Lower leg skin (tissue), 4 donors: ENCODE measurements at places on chromosomes 7 and 10.

- no peak for DNase-seq
Measured at GRCh38 chr10:108249940-108250339, 1085.4 kb upstream of the SORCS1 start.

DNA sequence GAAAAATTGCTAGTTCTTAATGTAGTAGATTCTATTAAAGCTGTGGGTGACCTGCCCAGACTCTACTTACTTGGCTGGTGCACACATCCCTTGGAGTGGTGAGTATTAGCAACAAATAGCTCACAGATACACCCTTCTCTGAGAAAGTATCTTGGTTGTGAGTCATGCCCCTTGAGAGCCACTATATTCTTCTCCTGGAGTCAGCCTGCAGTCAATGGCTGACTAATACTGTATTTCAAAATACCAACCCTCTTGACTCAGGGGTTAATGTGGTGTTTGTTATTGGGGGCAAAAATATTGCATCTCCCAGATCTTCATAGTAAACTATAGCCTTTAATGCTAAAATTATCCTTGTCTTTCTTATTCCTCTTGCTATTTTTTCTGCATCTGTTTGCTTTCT lies 354.9 kb downstream of the BMPER start:
- DNase-seq = no peak

DNA sequence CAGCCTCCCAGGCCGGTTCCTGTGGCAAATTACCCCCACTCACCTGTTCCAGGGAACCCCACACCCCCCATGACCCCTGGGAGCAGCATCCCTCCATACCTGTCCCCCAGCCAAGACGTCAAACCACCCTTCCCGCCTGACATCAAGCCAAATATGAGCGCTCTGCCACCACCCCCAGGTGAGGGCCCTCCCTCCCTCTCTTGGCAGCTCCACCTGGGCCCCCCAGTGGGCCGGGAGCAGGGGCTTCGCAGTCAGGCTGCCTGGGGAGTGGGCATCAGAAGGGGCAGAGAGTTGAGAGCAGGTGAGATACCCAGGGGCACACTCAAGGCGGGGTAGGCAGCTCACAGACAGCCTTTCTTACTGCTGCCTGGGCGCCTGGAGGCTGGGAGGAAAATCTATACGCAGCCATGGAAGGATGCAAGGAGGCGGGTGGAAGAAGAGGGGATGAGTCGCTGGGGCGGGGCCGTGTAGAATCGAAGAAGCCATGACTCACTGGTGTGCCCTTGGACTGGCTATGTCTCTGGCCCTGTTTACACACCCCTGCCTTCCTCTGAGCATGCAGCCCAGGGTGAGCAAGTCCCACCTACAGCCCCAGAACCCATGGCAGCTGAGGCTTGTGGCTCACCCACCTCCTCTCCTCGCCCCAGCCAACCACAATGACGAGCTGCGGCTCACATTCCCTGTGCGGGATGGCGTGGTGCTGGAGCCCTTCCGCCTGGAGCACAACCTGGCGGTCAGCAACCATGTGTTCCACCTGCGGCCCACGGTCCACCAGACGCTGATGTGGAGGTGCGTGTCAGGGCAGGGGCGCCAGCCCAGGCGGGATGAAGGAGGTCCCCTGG lies 48.6 kb upstream of the PPIF start:
- DNase-seq = peak; percentile 76

GRCh38 chr7:16811551-16811950 lies 6.8 kb upstream of the AGR2 start:
- no peak for DNase-seq

- DNase-seq = no peak
Measured at GRCh38 chr10:22959292-22959691, 31.4 kb downstream of the ARMC3 start.

GRCh38 chr10:48821692-48822091 lies 117.9 kb downstream of the LRRC18 start:
- DNase-seq = no peak

- no peak for DNase-seq
Measured at GRCh38 chr10:92068900-92069299, 145.3 kb downstream of the BTAF1 start.

- DNase-seq = no peak
Measured at GRCh38 chr7:1920266-1920681, 250.2 kb downstream of the ELFN1 start.

DNA sequence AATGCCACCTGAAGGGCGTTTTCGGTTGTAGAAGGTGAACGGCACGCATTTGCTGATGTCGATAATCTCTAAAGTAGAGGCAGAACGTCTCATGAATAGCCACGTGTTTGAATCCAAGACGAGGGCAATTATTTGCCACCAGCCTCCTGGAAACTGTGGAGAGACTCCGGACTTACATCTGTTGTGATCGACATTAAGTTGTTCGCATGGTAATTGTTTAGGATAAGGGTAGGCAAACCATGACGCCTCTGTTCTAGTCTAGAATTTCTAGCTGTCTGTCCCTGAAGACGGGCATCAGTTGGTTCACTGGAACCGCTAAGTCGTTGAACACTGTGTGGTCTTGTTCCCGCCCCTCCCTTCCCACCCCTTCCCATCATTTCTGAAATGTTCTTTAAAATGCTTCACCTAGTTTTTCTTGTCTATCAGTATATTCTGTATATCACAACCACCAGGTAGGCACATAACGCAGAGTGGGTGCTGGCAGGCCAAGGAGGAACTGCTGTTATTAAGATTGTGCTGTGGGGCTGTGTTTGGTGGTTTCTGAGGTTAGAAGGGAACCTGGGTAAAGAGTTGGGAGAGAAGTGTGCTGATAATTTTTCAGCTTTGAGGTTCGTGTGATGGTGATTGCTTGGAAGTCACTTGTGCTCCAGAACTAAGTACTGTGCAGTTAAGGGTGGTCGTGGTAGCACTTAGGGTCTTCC lies 1.2 kb downstream of the UBE3C start:
- no peak for DNase-seq

DNA sequence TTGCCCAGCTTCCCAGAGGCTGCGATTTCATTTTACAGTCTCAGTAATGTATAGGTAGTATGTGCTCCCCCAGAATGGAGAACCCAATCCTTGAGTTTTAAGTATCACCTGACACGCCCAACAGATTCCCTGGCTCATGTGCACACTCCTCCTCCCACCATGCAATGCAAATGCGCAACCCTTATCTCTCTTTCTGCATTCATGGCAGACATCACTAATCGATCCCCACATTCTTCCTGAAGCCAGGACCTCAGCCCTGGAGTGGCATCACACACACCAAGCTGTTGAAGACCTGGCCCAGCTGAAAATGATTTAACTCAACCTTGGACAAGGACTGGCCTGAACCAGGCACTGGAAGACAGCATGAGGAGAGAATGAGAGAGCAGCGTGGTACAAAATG lies 68.4 kb downstream of the ZRANB1 start:
- DNase-seq = no peak

GRCh38 chr7:84291756-84292155 lies 97.2 kb upstream of the SEMA3A start:
- DNase-seq = no peak

- DNase-seq = peak; percentile 40
Measured at GRCh38 chr10:123640016-123640535, 26.1 kb upstream of the GPR26 start.

- no peak for DNase-seq
Measured at GRCh38 chr7:5580714-5581395, 157.2 kb upstream of the TNRC18 start.

DNA sequence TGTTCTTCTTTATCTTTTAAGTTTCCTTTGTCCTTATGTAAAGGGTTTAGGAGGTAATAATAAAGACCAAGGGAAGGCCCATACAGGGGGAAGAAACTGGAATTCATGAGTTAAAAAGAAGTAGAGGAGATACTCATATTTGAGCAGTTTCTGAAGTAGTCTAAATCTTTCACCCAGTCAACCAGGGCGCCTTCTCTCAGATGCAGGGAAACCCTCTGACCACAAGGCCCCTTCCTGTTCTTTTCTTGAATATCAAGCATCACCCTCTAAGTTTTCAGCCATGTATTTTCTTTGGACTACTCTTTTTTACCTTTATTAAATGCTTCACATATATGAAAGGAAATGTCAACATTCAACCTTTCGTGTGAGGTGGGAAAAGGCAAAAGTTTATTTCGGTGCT lies 630.8 kb downstream of the SUGCT start:
- DNase-seq = no peak

- DNase-seq = no peak
Measured at GRCh38 chr10:15695852-15696251, 23.9 kb downstream of the ITGA8 start.

GRCh38 chr7:21887779-21888178 lies 57.9 kb downstream of the CDCA7L start:
- no peak for DNase-seq

GRCh38 chr7:143295870-143296269 lies 7.7 kb downstream of the CASP2 start:
- no peak for DNase-seq

GRCh38 chr7:156074084-156074483 lies 261.8 kb upstream of the SHH start:
- DNase-seq = no peak

- DNase-seq = no peak
Measured at GRCh38 chr7:101162551-101163278, 2.7 kb downstream of the VGF start.

DNA sequence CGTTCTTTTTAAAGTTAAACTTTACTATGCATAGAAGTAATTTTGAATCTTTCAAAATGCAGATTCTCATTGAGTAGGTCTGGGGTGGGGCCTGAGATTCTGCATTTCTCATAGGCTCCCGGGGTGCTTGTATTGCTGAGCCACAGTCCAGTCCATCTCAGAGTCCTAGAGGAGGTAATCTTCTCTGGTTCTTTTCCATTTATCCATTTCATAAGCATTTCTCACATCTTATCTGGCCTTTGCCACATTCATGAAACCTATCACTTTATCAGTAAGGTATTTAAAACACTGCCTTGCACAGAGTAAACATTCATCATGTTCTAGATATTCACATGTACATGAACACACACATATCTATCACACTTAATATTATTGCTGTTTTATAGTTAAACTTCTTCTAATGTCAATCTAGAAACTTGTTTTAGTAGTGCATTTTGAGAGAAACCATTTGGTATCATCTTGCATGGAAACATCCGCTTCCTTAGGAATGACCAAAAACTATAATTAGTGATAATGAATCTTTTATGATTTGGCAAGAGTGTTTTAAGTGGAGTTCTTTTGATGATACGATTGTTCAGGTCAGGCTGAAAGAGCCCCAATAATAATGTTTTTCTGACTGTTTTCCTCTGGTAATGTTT lies 12.0 kb downstream of the GNAI1 start:
- DNase-seq = no peak

- DNase-seq = no peak
Measured at GRCh38 chr7:128344431-128344774, 695 bp upstream of the RBM28 start.

DNA sequence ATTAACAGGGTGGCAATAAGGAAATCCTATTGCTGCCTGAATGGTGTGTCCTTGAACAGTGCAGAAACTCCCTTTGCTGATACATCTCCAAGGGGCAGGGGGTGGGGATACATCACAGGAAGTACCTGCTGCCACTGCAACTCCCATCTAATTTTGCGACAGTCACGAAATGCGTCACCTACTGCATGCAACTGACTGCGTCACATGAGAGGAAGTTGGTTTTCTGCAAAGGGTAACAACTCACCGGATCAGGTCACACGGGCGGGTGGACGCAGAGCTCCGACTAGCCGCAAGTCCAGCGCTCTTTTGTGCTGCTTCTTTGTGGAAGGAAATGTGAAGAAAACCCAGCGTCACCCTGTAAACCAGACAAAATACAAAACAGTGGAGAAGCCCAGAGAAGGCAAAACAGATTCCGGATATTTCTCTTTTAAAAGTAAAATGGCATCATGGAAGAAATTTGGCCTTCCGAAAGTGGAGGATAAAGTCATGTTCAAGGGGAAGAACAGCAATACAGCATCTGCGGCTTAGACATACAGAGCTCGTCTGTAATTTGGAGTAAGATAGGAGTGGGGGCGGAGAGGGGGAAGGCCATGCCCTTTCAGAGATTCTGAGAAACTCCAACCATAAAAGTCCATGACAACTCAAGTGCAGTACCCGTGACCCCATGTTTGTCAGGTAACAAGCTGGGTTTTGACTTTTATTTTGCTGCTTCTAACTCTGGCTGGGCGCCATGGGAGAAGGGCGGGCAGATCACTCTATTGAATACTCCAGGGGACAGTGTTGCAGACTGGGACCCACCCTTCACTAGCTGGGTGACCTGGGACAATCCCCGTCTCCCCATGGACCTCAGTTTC lies 32.3 kb upstream of the PLEKHS1 start:
- no peak for DNase-seq

DNA sequence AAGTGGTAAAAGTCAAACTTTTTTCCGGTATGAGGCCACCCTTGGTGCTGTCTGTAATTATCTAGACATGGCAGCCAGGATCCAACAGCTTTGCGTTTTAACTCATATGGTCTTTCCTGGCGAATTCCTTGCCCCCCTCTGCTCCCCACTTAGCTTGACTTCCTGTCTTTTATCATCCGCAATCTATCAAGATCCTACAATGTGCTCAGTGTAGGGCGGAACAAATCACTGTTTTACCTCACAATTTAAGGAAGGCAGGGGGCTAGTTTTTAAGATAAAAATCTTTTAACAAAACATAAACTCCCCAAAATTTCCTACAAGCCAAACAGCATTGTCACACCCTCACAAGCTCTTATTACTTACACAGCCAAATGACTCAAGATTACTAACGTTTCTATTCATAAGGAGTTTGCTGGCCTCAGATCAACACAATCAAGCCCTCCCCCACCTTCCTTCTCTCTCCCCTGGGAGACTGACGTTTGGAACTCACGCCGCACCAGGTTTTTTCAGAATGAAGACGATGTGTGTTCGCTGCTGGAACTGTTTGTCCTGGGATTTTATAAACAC lies 1.3 kb upstream of the CDK14 start:
- no peak for DNase-seq

DNA sequence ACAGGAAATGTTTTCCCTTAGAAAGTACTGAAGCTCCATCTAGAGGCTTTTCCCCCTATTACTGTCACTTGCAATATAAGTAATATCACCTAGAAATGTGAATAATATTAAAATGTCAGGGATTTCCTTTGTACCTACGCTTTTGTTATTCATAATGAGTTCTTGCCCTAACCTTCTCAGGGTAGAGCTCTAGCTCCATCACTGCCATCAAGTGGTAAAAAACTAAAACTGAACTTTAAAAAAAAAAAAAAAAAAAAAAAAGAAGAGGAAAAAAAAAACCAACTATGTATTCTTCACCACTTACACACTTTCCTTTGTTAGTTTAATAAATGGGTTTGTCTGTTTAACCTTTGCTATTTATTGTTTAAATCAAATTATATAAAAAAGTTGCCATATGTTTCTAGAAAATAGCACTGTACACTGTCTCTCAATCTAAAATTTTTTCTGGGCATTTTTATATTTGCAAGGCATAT lies 49.9 kb downstream of the DNAJC1 start:
- no peak for DNase-seq

GRCh38 chr10:131141207-131141606 lies 170.3 kb downstream of the TCERG1L start:
- DNase-seq = no peak

- no peak for DNase-seq
Measured at GRCh38 chr7:116310141-116310540, 99.8 kb downstream of the TES start.
